ENCODE measurements at places on chromosomes 6 and 20.

- DNase-seq, result no peak
These were observed 17.0 kb downstream of the SIRT5 start for GRCh38 chr6:13591205-13591921.

GRCh38 chr6:107061125-107062020 is 33.4 kb downstream of the MTRES1 start:
- DNase-seq, result no peak

- DNase-seq, result no peak
These were observed 11.0 kb upstream of the RBM38 start for GRCh38 chr20:57380081-57380750.

- DNase-seq, result no peak
These were observed 2.3 kb upstream of the BMP6 start for GRCh38 chr6:7723554-7723953.

GRCh38 chr6:44011350-44011920 is 115.8 kb downstream of the MRPL14 start:
- DNase-seq, result no peak

GRCh38 chr20:62518911-62519310 is 43.1 kb upstream of the GATA5 start:
- DNase-seq, result no peak

DNA sequence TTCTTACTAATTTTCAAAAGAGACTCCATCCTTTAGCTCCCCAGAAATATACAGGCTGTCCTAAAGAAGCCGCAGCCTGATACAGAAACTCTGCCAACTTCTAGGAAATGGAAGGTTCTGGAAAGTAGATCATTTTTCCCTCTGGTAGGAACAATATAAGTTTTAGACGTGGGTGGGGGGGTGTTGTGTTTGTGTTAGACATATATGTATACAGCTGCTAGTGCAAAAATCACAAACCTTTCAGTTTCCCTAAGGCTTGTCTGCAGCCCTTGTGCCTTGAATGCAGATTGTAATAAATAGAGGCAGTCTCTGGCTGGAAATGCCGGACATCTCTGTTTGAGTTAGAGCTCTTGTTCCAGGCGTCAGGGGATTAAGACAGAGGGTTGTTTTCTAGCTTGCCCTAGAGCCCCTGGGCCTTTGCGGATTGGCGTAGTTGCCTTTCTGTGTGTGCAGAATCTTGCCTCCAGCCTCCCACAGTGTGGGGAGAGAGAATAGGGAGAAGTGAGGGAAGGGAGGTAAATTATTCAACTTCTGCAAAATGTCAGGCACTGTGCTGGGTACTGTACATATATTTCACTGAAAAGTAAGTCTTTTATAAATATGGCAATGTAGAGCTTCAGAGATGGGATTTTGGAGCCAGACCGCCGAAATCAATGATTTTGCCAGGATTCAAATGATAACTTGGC is 269.7 kb downstream of the PRL start:
- no peak for DNase-seq

DNA sequence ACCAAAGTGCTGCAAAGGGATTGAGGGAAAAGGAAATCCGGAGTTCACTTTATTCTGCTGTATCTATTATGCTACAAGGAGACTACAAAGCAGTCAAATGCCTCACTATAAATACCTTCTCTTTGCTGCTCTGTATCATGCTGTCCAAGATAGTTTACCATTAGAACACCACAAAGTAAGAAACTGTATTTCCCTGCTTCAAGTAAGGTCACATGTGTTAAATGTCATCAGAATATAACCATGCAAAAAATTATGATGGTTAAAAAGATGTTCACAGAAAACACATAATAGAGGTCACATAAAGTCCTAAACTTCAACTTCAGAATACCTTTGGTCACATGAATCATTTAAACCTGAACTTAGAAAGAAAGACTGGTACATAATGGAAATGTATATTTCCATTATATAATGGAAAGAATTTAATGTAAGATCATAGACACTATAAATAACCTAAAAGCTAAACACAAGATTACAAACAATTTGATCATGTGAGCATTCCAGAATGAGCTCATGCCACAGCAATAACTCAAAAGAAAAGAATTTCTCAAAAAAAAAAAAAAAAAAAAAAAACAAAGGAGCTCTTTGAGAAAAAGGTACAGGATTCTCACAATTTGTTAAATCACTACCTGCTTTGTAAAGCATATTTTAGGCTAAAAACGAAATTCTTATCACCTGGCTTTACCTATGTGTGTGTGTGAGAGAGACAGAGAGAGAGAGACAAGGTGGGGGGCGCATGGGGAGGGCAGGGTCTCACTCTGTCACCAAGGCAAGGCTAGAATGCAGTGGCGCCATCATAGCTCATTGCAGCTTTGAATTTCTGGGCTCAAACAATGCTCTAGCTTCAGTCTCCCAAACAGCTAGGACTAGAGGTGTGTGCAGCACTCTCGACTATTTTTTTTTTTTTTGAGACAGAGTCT is 58.7 kb downstream of the KIF13A start:
- no peak for DNase-seq

DNA sequence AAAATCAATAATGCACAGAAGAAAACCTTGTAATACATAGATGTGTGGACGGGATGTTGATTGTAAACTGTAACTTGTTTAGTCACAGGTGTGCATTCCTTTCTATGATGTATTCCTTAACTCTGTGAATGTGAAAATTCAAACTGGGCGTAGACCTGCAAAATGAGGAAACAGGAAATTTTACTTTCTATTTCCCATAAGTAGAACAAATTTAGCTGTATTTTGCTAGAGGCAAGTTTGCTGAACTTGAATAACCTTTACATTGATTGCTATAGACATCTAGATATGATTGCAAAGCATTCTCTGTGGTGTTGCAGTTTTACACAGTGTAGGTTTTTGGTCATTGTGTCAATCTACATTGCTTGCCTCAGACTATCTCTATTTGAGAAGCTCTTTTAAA is 368.4 kb upstream of the MAN1A1 start:
- DNase-seq, result no peak

DNA sequence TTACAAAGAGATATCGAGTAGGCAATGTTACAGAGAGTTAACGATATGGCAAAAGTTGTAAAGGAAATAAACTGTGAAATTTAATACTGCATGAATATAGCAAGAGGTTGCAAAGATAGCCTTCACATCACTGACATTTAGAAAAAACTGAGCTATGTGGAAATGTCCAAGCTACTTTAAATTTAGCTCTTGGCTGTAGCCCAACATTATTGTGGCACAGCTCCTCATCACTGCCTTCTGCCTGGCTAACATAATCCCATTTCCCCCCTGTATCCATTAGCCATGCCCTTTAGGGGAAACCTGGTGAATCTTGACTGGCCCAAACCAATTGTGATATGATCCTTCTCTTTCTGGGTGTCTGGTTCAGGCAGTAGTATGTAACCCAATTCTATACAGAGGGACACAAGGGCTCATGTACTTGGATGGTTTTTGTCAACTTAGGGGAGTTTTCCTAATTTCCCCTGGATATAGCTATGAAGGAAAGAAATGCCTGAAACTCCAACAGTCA is 115.4 kb downstream of the PFDN4 start:
- DNase-seq, result no peak

DNA sequence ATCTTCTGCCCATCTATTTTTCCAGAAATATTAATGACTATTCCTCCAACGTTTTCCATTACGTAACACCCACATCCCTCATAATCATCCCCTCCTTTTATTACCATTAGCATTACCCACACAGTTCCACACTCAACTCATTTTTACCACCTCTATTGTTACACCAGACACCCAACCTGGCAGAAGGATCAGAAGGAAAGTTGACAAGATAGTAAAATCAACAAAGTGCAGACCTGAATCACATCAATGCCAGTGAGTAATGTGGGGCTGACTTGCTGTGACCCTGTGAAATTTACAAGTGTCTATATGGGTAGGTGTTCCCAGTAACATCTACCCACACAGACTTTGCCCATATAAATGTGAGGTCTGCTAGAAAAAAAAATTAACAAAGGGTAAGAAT is 568.2 kb downstream of the MAFB start:
- no peak for DNase-seq

DNA sequence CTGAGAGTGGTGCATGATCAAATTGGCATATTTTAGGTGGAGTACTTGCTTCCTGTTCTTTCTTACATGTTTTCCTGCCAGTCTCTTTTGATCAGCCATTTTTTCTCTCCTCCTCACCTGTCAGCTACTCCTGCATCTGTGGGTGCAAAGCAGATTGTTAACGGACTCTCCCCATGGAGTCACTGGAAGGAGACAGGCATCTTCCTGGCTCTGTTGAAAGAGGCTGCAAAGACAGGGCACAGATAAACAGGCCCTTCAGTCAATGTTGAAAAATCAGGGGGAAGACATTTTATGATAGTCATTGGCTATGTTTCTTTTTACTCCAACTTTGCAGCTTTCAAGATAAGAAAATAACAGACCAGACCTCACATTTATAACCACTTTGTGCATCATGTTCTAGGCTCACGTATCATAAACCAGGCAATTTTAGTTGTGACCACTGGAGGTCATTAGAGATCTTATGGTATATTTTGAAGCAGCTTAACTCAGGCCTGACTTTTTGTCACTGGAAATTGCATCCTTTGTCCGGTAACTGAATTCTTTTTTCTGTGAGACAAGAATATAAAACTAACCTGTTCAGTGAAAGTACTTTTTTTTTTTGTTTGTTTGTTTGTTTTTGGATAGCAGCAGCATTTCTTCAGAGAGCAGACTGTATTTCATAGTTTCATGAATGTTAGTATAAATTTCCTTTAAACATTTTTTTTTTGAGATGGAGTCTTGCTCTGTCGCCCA is 20.1 kb downstream of the ECT2L start:
- no peak for DNase-seq

DNA sequence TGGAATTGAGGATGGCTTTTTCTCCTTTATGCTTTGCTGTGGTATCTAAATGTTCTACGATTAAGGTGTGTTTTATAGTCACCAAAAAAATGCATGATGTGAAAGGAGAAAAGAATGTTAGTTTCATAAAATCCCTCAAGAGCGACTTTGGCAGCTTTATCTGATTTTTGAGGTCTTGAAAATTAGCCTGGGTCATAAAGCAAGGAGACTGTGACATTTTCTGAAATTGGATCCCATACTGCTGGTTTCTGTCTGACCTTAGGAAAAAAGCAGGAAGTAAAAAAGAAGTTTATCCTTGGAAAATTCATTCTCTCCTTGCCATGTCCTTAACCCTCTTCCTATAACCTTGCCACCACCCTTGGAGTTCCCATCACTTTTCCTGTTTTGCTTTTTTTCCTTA is 525.3 kb downstream of the CD83 start:
- no peak for DNase-seq

DNA sequence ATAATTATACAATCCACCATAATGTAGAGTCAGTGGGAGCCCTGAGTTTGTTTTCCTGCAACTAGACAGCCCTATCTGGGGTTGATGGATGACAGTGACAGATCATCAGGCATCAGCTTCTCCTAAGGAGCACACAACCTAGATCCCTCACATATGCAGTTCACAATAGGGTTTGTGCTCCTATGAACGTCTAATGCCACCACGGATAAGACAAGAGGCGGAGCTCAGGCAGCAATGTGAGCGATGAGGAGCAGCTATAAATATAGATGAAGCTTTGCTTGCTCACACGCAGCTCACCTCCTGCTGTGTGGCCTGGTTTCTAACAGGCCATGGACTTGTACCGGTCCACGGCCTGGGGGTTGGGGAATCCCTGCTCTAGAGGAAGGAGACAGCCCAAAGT is 25.9 kb downstream of the EDEM2 start:
- DNase-seq, result no peak

GRCh38 chr20:1844325-1845162 is 50.7 kb upstream of the SIRPA start:
- DNase-seq, result no peak

DNA sequence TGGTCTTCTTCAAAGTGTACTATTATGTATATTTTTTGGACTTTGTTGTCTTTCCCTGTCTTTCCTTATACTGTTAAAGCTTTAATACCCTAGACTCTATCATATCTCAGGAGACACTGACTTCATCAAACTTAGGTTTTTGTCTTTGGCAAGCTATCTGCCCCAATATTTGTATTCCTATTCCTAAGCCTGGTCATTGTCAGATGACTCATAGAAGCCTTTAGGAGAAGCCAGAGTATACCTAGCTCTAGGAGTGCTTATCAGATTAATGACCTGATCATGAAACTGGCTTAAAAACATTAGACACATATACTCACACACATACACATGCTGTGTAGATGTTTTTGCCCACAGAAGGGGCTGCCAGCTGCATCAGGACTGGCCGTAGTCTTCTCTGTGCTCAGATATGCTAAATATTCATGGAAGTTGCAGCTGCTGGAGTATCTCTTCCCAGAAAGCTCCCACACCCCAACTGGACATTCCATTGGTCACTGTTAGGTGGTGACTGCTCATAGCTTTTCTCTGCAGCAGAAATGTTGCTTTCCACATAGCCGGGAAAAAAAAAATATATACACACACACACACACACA is 102.0 kb downstream of the ANKS1A start:
- no peak for DNase-seq

DNA sequence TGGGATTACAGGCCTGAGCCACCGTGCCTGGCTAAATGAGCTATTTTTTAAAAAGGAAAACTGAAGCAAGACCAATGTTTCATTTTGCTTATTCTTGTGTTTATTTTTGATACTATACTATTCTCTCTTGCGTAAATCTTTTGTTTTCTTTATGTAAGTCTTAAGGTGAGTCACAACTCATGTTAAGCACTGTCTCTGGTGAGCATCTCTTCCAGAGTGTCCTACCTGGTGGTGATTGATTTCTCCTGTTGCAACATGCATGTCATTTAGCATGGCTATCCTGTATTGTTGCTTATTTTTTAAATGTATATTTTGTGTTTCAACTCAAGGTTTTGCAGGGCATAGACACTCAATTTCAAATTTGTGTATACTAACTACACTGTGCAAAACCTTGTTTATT is 336.0 kb downstream of the RFPL4B start:
- DNase-seq, result no peak

DNA sequence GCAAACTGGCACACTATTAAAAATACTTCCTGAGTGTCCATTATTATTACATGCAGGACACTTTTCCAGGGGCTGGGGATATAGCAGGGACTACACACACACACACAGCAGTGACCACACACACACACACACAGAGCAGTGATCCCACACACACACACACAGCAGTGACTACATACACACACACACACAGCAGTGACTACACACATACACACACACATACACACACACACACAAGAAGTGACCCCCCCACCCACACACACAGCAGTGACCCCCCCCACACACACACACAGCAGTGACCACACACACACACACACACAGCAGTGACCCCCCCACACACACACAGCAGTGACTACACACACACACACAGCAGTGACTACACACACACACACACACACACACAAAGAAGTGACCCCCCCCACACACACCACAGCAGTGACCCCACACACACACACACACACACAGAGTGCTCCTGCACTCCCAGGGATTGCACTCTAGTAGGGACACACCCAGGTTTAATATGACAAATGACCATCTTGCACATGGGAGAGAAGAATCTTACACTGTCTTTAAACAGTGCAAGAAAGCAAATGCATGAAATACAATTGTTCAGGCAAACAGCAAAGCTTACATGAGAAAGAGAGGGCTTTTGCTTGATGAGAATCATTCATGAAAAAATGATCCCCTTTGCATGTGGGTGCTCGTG is 115.5 kb downstream of the IRF4 start:
- no peak for DNase-seq

GRCh38 chr6:77228279-77228678 is 235.0 kb downstream of the HTR1B start:
- no peak for DNase-seq

- no peak for DNase-seq
These were observed 5.0 kb upstream of the INSM1 start for GRCh38 chr20:20362774-20363433.

- DNase-seq, result no peak
These were observed 166.5 kb upstream of the MYLIP start for GRCh38 chr6:15962449-15962764.

Data from activated CD4-positive, alpha-beta T cell treated with anti-CD3 and anti-CD28 coated beads for 1 hour (primary cell).